Left ventricle myocardium inferior (tissue), 1 donor: ENCODE measurements at places on chromosomes 4 and X.

GRCh38 chr4:13836946-13837912 is 209.7 kb upstream of the BOD1L1 start:
- no peak for DNase-seq

GRCh38 chr4:185956544-185956940 is 112.4 kb upstream of the TLR3 start:
- DNase-seq: no peak

GRCh38 chr4:128393101-128393704 is 105.6 kb upstream of the PGRMC2 start:
- DNase-seq: no peak

DNA sequence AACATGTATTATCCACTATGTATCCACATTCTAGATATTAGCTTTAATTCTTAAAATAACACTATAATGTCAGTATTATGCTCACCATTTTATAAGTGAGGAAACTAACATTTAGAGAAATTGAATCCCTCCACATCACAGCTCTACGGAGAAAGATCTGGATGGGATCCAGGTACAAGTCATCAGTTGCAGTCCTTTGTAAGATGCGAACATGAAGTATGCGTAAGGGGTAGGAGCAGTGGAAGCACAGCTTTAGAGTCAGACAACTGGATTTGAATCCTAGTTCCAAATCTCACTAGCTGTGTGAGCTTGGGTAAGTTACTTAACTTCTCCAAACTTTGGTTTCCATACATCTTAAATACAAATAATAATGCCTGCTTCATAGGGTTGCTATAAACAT is 162.5 kb downstream of the ATP10D start:
- no peak for DNase-seq

DNA sequence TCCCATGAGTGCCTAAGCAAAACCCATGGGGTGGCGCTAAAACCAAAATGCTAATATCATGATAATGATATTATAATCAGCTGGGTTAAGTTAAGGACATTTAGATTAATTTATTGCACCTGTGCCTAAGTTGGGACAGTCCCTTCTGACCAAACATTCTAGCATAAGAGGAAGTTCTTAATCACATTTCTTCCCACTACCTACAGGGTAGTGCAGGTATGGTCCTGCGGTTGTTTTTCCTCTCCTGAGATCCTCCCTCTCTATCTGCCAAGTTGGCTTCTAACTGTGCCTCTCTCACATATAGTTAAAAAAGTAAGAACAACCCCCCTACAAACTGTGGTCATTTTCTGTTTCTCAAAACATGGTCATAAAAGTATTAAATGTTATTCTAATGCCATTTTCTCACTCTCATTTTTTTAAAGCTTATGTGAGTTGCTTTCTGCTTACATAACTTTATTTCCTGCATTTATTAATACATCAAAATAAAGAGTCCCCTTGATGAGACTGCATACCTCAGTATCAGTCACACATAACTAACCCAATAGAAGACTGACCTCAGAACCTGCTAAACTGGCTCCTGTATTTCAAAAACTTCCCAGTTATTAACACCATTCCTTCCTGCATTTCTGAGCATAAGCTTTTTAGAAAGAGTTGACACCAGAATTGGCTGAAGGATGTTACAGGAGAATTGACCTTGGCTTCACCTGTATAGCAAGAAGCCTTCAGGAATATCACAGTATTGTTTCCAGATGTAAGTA is 1332.5 kb downstream of the FSTL5 start:
- no peak for DNase-seq

DNA sequence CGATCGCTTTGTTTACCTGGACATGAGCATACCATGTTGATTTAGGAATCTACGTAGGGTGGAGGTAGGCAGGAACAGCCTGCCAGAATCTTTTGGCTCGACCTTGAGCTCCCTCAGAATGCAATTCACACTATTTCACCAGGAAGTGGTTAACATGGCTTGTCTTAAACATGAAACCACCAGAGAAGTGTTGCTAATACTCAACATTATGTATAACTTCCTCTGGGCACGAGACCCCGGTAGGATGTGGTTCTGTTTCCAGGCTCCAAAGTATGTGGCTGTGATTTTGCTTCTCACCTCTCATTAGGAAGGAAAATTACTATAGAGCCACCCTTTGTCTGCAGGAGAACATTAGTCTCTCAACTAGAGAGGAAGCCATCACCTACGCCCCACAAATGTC is 59.0 kb upstream of the VCX3B start:
- DNase-seq: no peak

DNA sequence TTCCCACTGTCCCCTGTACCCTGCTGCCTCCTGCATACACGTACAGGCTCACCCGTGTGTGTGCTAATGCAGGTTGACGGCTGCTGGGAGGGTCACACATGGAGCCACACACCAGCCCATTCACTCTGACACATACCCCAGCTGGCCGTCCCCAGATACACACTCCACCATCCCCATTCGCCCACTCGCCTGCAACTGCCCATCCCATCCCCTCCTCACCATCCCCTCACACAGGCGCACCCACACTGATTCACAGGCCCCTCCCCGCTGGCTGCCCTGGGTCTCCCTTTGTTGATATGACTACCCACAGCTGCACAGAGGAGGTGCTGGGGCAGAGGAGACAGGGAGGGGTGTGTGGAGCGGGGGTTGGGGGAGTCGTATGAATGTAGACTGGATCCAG is 25.7 kb downstream of the PJA1 start:
- no peak for DNase-seq

DNA sequence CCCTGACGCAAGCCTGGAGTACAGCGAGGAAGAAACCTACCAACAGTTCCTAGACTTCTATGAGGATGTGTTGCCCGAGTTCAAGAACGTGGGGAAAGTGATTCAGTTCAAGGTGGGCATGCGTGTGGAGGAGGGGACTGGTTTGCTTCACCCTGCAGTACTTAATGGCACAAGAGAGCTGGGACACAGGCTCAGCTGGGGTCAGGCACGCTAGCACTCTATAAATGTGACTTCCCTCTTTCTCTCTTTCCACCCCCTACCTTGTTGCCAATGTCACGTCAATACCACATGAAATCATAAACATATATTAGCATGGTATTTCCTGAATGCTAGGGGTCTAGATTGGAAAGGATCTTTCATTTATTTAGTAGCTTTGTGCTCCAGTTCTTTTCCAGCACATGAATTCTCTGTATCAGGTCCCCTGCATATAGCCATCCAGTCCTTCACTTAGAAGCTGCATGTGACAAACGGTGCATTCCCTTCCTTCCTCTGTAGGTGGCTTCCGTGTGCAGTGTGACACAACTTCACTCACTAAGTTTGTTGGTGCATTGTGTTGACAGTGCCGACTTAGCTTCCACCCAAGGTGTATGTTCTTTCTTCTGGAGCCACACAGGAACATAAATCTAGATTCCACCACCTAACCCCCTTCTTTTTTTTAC is 25.6 kb downstream of the ZRSR2 start:
- no peak for DNase-seq

- no peak for DNase-seq
Observed at GRCh38 chrX:42090395-42090794, 167.0 kb upstream of the CASK start.
